ENCODE measurements at places on chromosomes 5 and 9.

- H3K36me3 ChIP-seq: no peaks in the 10 kb centered on the region
- H3K4me1 ChIP-seq: no peaks in the 10 kb centered on the region
- H3K27me3 ChIP-seq: no peaks in the 10 kb centered on the region
- no peak overlapping the region for H3K27ac ChIP-seq
- DNase-seq: no peak
- no peak overlapping the region for H3K4me3 ChIP-seq
Observed at GRCh38 chr9:80946496-80947170, 742.7 kb downstream of the TLE1 start.

GRCh38 chr9:16515207-16515606 lies 355.3 kb downstream of the BNC2 start:
- no peak for DNase-seq
- H3K36me3 ChIP-seq: no peaks in the 10 kb centered on the region
- no peak overlapping the region for H3K27ac ChIP-seq

- no peak for DNase-seq
- no peak overlapping the region for H3K4me3 ChIP-seq
- H3K4me1 ChIP-seq: no peaks in the 10 kb centered on the region
- no peaks in the 10 kb centered on the region for H3K27me3 ChIP-seq
- H3K27ac ChIP-seq: no peak overlapping the region
- H3K36me3 ChIP-seq: no peaks in the 10 kb centered on the region
Observed at GRCh38 chr9:115883467-115884329, 269.9 kb upstream of the PAPPA start.

DNA sequence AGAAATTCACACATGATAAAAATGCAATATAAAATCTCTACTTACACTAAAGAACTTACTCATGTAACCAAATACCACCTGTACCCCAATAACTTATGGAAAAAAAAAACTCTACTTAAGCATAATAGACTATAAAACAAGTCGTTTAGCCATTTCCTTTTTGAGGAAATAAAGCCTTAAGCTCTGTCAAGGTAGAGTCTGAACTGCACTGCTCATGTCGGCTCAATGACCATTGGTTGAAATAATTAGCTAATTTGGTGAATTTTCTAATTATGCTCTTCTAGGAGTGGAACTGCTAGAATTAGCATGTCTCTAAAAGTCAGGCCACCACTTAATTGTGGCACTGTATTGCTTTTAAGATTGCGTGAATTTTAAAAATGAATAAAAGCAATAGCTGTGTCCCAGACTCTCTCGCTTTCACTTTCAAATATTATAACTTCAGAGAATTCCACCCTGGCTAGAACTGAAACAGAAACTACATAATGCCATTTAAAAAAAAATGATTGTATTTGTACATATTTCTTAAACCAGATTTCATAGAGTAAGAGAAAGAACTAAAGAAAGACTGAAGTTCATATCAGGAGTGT lies 113.0 kb upstream of the PCA3 start:
- H3K27ac ChIP-seq: peak overlapping the region; percentile 78
- no peak for DNase-seq
- H3K36me3 ChIP-seq: no peaks in the 10 kb centered on the region
- H3K27me3 ChIP-seq: no peaks in the 10 kb centered on the region

DNA sequence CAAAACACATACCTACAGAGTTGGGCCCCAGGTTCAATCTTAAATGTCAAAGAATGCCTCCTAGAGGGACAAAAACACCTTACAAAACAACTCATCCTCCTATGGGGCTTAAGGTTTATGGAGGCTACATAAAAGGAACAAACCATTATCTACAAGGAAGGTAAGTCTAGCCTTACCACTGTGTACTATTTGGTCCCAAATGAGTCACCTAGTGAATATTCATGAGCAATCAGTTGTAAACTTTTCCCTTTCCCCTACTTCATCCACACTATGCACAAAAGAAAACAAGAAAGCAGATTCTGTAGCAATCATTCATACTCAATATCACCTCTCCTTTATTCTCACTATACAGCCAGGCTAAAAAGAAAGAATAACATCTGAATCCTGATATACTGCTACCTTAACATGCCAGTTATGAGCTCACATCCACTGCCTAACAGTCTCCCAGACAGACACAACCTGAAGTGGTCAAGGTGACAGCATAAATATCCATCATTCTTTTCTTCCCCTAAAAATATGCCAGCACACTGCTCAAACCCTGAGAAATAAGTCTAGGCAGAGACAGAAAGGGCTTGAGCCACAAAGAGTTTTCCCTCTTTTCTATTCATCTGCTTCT lies 6.2 kb downstream of the OXCT1 start:
- peaks cover 21% of the 10 kb centered on the region for H3K36me3 ChIP-seq
- H3K27me3 ChIP-seq: no peaks in the 10 kb centered on the region
- H3K4me1 ChIP-seq: peaks cover 57% of the 10 kb centered on the region
- no peak for DNase-seq
- H3K27ac ChIP-seq: peak overlapping the region; percentile 50
- no peak overlapping the region for H3K4me3 ChIP-seq

DNA sequence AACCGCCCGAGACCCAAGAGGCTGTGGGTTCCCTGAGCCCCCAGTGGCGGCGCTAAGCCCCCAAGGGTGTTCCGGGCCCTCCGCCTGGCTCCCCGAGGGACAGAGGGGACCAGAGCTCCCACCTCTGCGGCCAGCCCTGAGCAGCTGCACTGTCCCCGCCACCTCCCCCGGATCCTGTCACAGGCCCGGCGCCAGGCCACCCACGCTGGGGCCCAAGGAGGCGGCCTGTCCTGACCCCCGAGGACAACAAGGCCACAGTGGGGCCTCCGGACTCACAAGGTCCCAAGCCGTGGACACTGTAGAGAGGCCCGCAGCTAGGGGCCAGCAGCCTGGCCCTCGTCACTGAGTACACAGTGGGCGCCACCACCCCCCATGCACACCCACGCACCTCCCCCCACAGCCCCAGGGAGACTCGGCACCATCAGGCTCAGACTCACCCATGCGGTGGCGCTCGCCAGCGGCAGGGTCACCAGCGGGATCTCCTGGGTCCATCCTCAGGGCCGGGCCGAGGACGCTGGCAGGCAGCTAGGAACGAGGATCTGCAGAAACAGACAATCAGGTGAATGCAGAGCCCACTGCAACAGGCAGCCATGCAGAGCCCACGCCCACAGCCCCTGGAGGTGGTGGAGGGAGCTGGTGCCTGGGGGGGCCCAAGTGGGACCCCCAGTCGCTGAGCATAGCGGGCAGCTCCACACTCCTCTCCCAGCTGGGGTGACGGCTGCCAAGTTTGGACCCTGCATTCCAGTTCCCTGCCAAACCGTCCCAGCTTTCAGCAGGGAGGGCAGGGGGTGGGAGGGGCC lies 27.9 kb downstream of the EXD3 start:
- H3K4me3 ChIP-seq: no peak overlapping the region
- H3K36me3 ChIP-seq: no peaks in the 10 kb centered on the region
- no peak for DNase-seq

- no peak overlapping the region for H3K4me3 ChIP-seq
- H3K4me1 ChIP-seq: no peaks in the 10 kb centered on the region
Observed at GRCh38 chr5:151298063-151298855, 5.3 kb downstream of the SLC36A3 start.

DNA sequence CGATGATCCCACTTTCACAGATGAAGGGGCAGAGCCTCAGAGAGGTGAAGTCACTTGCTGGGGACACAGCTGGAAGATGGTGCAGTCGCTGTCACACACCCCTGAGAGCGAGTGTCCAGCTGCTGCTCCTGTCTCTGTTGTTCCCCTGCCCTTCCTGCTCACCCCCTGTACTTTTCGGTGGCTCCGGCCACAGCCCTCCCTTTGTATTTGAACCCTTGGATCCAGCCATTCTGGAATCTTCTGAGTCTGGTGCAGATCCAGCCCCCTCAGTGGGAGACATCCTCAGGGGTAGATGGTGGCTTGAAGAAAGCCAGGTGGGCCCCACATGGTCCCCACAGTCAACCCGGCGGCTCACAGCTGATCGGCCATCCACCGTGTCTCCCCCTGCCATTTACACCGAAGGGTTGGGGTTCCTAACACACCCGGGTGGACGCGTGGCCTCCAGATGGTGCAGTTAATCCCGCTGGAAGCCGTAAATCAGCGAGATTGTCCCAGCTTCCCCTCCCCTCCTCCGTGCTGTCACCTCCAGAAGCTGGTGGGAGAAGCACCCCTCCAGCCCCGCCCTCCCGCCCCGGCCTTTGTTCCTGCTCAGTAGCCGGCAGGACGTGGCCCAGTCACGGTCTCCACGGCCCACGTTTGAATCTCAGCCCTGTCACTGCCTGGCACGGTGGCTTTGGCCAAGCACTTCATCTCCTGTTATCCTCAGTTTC lies 204.8 kb downstream of the C9orf50 start:
- no peak for DNase-seq
- no peaks in the 10 kb centered on the region for H3K27me3 ChIP-seq
- no peak overlapping the region for H3K4me3 ChIP-seq

DNA sequence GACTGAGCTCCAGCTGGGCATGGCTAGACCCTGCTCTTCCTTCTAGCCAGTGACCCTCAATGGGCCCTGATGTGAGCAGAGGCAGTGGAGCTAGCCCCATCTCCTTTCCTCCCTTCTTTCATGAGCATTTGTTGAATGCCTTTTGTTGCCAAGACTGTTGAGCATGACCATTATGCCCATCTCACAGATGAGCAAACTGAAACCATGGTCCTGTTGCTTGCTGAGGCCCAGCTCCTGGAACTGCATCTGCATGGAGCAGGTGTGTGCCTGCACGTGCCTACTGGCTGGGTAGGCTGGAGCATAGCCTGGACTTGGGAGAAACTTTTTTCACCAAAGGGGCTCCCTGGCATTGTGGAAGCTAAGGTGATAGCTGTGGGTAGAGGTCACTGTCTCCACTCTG lies 3.0 kb upstream of the WNK2 start:
- no peaks in the 10 kb centered on the region for H3K4me1 ChIP-seq
- H3K4me3 ChIP-seq: no peak overlapping the region
- no peak for DNase-seq
- no peaks in the 10 kb centered on the region for H3K36me3 ChIP-seq
- peaks cover 67% of the 10 kb centered on the region for H3K27me3 ChIP-seq

DNA sequence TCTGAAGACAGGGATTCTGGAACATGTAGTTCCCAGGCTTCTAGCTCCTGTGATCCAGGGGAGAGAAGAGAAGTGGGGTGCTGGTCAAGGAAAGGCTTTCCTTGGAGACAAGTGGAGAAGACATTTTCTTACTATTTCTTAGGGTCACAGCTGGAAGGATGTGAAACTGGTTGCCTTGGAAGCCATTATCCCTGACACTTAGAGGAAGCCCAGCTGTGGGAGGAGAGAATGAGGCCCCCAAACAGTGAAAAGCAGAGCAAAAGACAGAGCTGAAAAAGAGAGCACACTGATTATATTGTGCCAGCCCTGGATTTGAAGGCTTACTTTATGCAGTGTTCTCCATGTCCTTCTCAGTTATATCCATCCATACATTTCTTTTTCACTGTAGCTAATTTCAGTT lies 17.5 kb upstream of the SHB start:
- DNase-seq: no peak
- peaks cover 4% of the 10 kb centered on the region for H3K36me3 ChIP-seq
- H3K4me3 ChIP-seq: no peak overlapping the region
- peaks cover 28% of the 10 kb centered on the region for H3K27me3 ChIP-seq
- peaks cover 5% of the 10 kb centered on the region for H3K4me1 ChIP-seq

DNA sequence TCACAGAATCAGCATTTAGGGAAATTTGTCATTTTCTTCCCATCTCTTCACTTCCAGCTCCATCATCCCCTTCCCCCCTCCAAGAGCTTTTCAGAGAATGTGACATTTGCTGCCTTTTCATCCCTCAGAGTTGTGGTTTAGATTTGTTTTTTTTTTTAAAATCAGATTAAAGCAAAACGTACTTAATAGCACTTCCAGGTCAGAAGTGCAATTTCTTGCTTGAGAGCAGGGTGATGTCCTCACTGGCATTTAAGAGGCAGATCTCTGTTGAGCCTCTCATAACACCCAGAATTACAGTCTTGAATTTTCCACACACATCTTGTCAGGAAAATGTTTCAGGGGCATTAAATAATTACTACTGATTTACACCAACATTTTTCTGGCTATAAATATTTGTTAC lies 236.8 kb upstream of the VLDLR start:
- no peaks in the 10 kb centered on the region for H3K36me3 ChIP-seq
- H3K4me3 ChIP-seq: no peak overlapping the region
- peaks cover 55% of the 10 kb centered on the region for H3K27me3 ChIP-seq
- no peaks in the 10 kb centered on the region for H3K4me1 ChIP-seq

GRCh38 chr5:147098233-147098790 lies 136.5 kb upstream of the STK32A start:
- H3K27me3 ChIP-seq: peaks cover 24% of the 10 kb centered on the region
- no peaks in the 10 kb centered on the region for H3K4me1 ChIP-seq
- no peak overlapping the region for H3K27ac ChIP-seq
- H3K4me3 ChIP-seq: no peak overlapping the region

GRCh38 chr9:14021871-14022525 lies 291.9 kb downstream of the NFIB start:
- no peaks in the 10 kb centered on the region for H3K4me1 ChIP-seq
- peaks cover 2% of the 10 kb centered on the region for H3K36me3 ChIP-seq
- no peak overlapping the region for H3K27ac ChIP-seq
- no peaks in the 10 kb centered on the region for H3K27me3 ChIP-seq

GRCh38 chr5:50300878-50301277 lies 140.2 kb downstream of the EMB start:
- H3K4me3 ChIP-seq: no peak overlapping the region
- peaks cover 11% of the 10 kb centered on the region for H3K27me3 ChIP-seq
- H3K4me1 ChIP-seq: no peaks in the 10 kb centered on the region

DNA sequence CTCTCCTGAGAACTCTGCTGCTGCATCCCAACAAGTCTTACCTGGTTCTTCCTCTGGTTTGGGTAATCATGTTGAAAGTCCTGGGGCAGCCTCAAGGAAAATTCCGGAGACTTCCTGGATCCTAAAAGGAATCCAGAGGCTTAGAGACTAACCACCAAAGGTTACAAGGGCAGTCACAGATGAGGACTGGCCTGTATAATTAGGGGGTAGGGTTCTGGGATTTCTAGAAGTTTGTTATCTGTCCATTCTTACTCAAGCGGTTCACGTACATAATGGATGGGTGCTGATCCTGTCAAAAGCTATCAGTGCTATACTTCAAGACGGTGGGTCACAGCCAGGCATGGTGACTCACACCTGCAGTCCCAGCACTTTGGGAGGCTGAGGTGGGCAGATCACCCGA lies 51.4 kb upstream of the EPB41L4B start:
- peaks cover 16% of the 10 kb centered on the region for H3K27me3 ChIP-seq
- no peak overlapping the region for H3K27ac ChIP-seq
- no peak for DNase-seq
- H3K36me3 ChIP-seq: no peaks in the 10 kb centered on the region
- no peak overlapping the region for H3K4me3 ChIP-seq

DNA sequence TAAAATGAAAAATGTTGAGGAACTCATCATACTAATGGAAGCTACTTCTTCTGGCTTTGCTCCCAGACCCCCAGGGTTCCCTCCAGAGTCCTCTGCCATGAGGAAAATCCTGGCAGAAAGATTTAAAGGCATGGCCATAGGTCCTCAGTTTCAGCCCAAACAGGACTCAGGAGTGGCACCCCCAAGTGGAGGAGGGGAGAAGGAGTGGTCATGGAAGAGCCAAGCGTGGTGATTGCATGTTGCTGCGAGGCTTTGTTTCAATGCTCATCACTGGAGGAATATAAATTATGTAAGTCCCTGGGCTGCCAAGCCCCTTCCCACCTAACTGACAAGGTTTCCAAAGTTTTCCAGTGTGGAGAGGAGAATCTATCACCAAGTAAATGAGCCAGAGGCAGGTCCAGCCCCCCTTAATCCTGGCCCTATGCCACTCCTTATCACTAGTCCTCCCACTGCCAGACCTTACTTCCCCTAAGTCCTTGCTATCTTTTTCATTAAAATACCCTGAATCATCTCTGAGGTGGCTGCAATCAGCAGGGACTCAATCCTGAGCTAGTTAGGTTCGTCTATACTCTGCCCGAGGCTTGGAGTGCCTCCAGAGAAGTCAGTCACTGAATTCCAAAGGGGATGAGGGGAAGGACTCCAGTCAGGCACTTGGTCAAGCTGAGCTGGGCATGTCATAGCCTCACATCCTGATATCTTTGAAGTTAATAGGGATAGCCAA lies 70.7 kb upstream of the TAF1L start:
- no peak for DNase-seq
- H3K27me3 ChIP-seq: peaks cover 21% of the 10 kb centered on the region
- no peak overlapping the region for H3K27ac ChIP-seq
- H3K4me3 ChIP-seq: no peak overlapping the region
- H3K4me1 ChIP-seq: no peaks in the 10 kb centered on the region

Data from central memory CD8-positive, alpha-beta T cell (primary cell).